ENCODE measurements at places on chromosomes 6 and 20.

GRCh38 chr20:19582782-19583181, 175.3 kb upstream of the RIN2 start:
- no peak for DNase-seq

- DNase-seq: no peak
These were observed 151.7 kb upstream of the BEND3 start for GRCh38 chr6:107267006-107267405.

- DNase-seq: no peak
These were observed 5.2 kb downstream of the SYTL3 start for GRCh38 chr6:158654960-158655489.

GRCh38 chr6:21461844-21462518, 131.6 kb upstream of the SOX4 start:
- no peak for DNase-seq

GRCh38 chr20:11296951-11297350, 620.7 kb upstream of the BTBD3 start:
- DNase-seq: no peak

- DNase-seq: no peak
These were observed 243.5 kb upstream of the THEMIS start for GRCh38 chr6:128144320-128144719.

GRCh38 chr6:3085074-3085473, 16.8 kb downstream of the RIPK1 start:
- no peak for DNase-seq

DNA sequence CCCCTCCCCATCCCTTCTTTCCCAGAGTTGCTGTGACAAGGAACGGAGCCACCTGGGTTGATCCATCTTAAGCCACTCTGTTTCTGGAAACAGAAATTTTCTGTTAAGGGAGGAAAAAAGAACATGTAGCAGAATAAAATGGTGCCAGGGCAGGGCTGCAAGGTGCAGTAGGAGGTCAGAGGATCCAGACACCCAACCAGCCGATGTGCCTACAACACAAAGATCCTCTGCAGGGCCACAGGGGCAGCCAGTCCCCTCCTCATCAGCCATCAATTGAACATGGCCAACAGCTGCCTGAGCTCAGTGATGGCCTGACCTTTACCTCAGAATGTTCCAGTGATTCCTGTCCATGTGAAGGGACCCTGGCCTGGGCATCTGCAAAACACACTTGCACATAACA, 11.9 kb downstream of the MDFI start:
- DNase-seq: no peak
